Left renal pelvis (tissue), 4 donors: ENCODE measurements at places on chromosomes 7 and 10.

- no peak for DNase-seq
These were observed 153.1 kb downstream of the ZNF365 start for GRCh38 chr10:62527019-62527827.

DNA sequence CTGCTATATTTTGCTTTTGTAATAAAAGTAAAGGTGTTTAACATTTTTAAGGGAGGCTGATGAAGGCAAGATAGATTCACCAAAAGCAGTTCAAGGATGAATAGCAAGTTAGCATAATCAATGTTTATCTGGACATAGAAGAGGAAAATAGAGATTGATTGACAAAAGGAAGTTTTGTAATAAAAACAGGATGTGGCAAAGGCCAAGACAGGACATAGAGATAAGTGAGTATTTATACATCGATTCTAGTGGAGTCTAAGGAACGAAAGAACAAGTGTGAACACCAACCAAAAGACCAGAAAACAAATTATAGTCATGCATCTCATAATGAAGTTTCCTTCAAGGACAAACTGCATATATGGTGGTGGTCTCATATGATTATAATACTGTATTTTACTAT lies 123.8 kb downstream of the CCDC71L start:
- DNase-seq: no peak

GRCh38 chr10:26448706-26449435 lies 10.7 kb downstream of the APBB1IP start:
- no peak for DNase-seq

DNA sequence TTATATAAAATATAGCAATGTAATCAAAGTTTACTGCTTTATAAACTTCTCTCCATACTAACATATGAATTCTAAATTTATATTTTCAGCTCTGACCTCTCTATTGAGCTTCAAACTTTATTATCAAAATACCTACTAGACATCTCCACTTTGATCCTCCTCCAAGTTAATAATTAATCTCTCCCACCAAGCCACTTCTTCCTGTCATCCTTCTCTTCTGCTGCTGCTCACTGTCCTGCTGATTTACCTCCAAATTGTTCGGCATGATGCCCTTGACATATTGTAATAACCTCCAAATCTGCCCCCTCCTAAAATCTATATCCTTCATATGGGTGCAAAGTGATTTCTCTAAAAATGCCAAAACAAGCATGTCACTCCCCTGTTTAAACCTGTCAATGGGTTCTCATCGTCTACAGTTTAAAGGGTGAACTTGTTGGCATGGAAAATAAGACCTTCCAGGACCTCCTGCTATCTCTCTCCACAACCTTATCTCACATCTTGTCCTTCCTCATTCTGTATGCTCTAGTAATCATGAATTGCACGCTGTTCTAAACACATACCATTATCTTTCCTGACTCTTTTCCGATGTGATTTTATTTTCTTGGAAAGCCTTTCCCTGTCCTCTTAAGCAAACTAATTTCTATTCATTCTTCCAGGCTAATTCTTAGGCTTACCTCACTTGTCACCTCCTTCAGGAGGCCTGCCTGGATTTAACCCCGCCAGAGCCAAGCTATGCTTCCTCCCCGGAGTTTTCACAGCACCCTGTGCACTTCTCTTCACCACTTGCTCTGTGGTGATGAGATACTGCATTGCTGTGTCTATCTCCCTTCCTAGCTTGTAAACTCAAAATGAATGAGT lies 52.1 kb upstream of the STK17A start:
- no peak for DNase-seq

DNA sequence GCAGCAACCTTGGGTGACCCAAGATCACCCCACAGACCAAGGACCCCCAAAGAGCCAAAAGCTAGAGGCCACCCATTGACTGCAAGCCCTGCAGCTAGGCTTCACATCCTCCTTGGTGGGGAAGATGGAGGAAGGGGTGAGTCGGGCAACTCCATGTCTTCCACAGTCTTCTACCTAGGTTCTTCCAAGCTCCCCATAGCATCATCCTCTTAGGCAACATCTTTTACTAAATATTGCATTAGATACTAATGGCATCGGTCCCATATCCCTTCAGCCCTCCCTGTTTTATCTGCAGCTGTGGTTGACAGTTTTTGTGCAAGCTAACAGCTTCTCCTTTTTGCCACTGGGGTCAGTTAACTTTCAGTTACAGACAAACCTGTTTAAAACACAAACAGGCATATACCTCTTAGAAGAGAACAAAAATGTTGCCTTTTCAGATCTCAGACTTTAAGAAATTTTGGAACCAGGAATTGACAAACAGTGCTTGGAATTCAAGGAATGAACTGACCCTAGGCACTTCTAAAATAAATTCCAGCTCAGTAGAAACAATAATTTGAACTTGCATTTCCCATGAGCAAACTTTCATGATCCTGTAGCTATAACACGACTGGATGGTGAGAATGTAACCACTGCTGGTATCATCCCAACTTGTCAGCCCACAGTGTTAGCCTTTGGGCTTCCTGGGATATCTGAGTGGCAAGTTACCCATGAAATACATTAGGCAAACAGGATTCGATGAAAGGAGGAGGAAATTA lies 33.9 kb upstream of the MSMB start:
- DNase-seq: no peak

DNA sequence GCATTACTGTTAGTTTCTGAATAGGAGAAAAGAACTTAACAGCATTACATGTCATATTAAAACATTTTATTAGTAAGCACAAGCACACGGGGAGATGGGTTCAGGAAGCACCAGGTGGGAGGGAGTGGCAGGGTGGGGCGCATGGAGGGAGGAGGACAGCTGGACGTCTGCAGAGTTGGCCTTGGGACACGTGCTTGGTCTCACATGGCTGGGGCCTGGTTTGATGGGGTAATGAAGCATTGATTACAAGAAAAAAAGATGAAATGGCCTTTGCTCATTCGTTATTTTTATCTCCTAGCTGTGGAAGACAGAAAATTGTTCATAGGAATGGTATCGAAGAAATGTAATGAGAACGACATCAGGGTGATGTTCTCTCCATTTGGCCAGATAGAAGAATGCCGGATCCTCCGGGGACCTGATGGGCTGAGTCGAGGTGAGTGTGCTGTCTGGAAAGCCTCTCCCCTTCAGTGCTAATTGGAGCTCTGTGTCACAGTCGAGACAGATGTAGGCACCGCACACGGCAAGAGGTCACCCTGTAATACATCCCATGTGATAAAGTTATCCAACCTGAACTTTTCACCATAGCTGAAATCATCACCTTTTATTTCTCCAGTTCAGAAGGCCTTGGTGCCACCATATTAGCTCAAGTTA lies 239.9 kb downstream of the CELF2 start:
- no peak for DNase-seq

GRCh38 chr10:118504467-118505205 lies 90.8 kb downstream of the PRLHR start:
- no peak for DNase-seq

- no peak for DNase-seq
These were observed 148.2 kb upstream of the SLC26A5 start for GRCh38 chr7:103594186-103594585.

GRCh38 chr10:38038932-38039245 lies 28.4 kb downstream of the ZNF33A start:
- DNase-seq: no peak

DNA sequence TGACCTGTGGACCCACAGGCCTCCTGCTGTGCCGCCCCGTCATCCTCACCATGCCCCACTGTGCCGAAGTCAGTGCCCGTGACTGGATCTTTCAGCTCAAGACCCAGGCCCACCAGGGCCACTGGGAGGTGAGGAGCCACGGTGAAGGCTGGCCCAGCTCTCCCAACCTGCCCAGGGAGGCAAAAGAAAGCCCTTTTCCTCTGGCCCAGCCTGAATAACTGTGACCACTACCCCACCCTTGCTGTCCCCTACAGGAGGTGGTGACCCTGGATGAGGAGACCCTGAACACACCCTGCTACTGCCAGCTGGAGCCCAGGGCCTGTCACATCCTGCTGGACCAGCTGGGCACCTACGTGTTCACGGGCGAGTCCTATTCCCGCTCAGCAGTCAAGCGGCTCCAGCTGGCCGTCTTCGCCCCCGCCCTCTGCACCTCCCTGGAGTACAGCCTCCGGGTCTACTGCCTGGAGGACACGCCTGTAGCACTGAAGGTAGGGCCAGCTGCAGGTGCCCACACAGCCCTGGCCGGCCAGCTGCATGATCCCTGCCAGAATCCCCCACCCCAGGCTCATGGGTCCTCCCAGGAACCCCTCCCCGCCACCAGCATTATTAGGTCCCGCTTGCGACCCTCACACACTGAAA lies 25.5 kb upstream of the SLC29A3 start:
- DNase-seq: no peak

- no peak for DNase-seq
These were observed 904.0 kb downstream of the SORCS3 start for GRCh38 chr10:105545101-105545500.

DNA sequence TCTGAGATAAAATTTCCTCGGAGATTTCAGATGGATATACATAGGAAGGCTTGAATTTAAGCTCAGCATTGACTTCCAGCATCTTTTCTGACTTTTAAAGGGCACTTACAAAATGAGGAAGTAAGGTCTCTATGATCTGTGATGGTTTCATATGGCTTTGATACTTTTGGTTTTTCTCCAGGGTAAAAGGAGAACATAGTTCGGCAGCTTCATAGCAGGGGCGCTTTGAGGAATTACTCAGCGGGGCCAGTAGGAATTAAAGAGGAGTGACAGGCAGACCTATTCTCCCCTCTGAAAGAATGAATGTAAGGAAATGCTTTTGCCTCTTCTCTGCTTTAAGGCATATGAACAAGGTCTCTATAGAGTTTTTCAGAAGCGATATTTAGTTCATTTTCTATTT lies 80.0 kb upstream of the PCDH15 start:
- DNase-seq: no peak

- no peak for DNase-seq
These were observed 32.2 kb downstream of the VWA2 start for GRCh38 chr10:114271075-114271778.
